DMS 273 treated with DMSO at 0.1 percent for 48 hours (cell line): ENCODE measurements at places on chromosomes 11 and 22.

GRCh38 chr11:73784734-73785133, 2.9 kb upstream of the MRPL48 start:
- DNase-seq = no peak

DNA sequence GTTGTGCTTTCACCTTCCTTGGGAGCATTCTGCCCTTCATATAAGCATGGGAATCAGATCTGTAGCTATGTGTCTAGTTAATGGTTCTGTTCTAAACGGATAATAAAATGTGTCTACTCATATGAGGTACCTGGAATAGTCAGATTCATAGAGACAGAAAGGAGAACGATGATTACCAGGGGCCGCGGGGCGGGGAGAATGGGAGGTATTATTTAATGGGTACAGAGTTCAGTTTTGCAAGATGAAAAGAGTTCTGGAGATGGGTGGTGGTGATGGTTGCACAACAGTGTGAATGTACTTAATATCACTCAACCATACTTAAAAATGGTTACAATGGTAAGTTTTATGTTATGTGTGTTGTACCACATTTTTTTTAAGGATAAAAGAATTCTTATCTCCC, 10.0 kb upstream of the ABCC8 start:
- DNase-seq = no peak

- DNase-seq = no peak
These were observed 804 bp downstream of the APIP start for GRCh38 chr11:34915136-34916014.

DNA sequence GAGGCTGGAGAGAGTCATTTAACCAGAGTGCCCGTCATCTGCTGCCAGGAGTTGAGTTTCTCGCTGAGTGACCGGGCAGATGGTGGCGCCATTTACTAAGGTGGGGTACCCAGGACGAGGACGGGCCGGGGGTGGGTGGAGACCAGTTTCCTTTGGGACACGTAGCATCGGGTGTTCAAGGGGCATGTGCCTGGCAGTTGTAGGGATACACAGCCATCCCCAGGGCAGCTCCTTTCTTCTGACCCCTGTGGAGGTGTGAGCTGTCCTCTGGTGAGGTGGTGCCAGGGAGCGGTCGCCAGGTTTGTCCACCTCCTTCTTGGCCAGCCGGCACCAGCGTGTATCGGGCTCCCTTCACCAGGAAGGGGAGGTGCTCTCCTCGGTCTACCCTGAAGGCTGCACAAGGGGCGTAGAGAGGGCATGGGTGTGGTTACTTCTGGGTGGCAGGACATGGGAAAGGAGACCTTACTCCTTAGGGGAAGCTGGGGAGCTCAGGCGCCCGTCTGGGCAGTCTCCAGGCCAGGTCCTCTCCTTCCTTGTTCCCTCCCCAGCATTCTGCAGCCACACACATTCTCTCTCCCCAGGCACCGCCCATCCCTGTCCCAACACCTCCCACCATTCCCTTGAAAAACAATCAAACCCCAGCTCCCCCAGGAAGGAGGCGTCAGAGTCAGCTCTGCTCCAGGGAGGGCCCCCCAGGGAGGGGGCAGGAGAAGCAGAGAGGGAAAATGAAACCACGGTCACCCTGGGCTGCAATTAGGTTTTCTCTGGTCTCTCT, 10.3 kb upstream of the MB start:
- peak; percentile 52 for DNase-seq

DNA sequence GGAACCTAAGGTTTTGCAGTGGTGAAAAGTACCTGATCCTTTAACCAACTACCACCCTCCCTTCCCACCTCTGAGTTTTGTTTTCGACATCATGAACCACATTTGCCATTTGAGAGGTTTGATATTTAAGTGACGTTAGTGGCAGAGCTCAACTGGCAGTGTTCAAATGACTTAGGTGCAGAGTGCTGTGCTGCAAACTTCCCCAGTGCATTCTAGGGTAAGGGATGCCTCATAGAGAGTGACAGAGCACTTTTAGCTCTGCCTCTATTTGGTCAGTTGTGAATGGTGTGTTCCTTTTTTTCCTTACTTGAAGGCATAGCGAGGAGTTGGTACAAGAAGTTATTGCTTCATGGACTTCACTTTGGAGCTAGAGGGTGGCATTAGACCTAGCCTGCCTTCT, 9.4 kb downstream of the BMAL1 start:
- no peak for DNase-seq

- no peak for DNase-seq
These were observed 21.4 kb upstream of the RCN1 start for GRCh38 chr11:32069361-32070058.

DNA sequence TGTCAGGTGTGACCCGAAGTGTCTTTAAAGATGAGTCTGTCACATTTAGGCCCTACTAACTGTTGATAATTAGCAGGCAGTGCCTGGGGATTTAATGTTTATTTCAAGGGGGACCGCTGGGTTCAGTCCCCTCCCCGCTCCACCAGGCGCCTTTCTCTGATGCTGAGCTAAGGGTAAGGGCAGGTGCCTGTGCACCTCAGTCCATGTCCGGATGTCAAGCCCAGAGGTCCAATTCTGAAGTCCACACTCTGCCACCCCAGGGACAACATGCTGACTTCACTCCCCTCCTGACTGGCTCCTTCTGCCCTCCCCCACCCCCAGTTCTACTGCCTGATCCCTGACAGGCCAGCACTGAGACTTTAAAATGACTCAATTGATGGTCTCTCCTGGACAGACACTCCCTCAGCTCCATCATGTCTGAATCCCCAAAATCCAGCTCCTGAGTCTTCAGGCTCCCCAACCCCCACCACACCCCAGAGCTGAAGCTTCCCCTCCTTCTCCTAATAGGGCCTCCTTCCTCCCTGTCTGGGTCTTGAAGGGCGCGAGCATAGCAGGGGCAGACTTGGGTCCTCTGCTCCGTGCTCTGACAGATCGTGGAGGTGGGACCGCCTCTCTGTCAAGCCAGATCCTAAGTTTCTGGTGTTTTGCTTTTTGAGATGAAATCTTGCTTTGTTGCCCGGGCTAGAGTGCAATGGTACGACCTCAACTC, 49.8 kb upstream of the ANO1 start:
- DNase-seq = no peak

DNA sequence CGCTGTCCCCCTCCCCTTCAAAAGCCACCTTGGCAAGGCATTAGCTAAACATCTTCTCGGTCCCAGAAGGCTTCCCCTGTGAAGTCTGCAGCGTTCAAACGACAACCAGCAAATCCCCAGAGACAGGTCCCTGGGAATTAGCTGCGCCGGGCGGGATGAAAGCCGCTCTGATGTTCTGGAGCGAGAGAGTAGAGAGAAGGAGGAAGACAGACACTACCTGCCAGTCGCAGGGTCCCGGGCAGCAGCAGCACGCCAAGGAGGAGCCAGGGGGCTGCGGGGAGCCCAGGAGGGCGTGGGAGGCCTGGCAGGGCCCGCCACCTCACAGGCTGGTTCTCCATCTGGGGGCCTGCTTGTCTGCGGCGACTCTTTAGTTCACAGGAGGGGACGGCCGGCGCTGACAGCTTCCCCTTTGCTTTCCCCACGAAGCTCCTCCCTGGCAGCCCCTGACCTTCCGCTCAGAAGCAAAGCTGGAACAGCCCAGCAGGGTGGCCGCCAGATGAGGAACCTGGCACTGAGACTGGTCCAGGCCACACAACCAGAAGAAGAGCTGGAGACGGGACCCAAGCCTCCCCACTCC, at the start of gene NFAM1:
TSS of gene NFAM1 (minus strand) at position 384 of the 577 bp plus-strand sequence. CDS start at position 338, 46 bp downstream.
- DNase-seq = no peak

DNA sequence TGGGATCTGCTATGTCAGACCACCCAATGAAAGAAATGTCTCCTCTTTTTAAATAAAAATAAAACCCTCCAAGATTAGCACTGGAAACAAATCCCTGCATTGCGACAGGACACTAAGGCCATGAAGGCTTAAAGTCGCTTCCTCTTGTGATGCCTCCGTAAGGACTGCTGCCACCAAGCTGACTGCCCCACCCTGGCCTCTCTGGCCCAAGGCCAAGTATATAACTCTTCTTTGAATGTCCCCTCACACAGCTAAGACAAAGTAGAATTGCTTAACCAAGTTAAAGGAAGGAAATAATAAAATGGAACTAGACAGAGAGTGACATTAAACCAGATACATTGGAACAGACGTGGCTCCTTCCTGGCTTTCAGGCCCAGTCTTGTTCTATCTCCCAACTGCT, 7.5 kb upstream of the NRGN start:
- no peak for DNase-seq

GRCh38 chr22:36022162-36022561, 6.5 kb downstream of the RBFOX2 start:
- no peak for DNase-seq

DNA sequence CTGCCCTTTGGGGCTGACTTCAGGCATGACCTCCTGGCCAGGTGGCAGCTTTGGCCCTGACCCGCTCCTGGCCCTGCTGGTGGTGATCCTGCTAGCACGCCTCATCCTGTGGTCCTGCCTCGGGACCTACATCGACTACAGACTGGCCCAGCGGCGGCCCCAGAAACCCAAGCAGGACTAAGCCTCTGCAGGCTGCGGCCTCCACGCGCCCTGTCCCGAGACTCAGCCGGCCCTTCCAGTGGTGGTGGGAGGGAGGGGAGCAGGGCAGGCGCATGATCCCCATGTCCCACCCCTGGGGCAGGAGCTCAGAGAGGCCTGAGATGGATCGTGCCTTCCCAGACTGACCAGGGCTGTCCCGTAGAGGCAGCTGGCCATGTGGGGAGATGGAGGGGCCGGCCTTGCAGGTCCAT, 2.1 kb downstream of the SMIM38 start:
- no peak for DNase-seq
